ENCODE measurements at places on chromosomes 1 and 21. TPM values are rescaled to one million over a fixed set of nuclear protein-coding genes. Genes with fewer than 3 reads are reported as not detected.

DNA sequence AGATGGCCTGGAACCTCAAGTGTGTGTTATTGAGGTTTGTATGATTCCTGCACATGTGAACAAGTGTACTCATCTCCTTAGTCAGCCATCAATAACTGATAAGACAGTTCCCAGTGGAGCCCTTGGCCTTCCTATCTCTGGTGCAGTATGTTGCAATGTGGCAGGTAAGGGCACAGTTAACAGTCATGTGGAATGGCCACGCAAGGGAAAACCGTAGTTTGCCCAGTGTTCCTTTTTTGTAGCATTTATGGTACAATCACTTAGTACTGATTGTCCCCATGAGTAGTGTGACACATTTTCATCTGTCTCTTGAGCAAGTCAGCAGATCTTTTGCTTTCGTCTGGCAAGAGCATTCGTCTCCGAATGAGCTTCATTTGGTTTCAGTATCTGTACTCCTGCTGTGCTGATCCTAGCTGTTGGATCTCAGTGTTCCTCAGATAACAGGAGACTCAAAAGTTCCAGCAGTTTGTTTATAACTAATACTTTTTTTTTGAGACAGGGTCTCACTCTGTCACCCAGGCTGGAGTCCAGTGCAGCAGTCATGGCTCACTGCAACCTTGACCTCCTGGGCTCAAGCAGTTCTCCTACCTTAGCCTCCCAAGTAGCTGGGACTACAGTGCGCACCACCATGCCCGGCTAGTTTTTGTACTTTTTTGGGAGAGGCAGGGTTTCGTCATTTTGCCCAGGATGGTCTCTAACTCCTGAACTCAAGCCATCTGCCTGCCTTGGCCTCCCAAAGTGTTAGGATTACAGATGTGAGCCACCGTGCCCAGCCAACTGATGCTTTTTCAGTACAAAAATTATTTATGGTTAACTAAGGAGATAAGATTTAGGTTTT is 8.2 kb downstream of the CTPS1 start:
- DNase-seq = no peak

GRCh38 chr1:7922301-7922700 is 18.3 kb downstream of the TNFRSF9 start:
- no peak for DNase-seq

- no peak for DNase-seq
These were observed 61.9 kb upstream of the C1orf21 start for GRCh38 chr1:184324972-184325371.

DNA sequence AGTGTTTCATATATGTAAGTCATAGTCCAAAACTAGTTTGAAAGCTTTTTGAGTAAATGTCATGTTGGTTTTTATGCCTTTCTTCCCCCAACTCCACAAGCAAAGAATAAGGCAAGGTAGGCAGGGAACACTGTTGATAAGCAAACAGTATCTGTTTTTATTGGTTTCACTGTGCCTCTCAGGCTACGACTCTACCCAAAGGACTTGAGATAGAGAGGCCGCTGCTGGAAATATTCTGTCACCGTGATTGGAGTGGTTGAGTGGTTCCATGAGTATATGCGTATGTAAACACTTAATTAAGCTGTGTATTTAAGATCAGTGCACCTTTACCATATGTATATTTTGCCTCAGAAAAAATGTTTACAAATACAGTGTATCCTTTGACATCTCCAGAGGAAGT is 138.1 kb upstream of the KIF26B start:
- DNase-seq = no peak

GRCh38 chr1:41751804-41752513 is 166.8 kb downstream of the HIVEP3 start:
- DNase-seq = no peak

DNA sequence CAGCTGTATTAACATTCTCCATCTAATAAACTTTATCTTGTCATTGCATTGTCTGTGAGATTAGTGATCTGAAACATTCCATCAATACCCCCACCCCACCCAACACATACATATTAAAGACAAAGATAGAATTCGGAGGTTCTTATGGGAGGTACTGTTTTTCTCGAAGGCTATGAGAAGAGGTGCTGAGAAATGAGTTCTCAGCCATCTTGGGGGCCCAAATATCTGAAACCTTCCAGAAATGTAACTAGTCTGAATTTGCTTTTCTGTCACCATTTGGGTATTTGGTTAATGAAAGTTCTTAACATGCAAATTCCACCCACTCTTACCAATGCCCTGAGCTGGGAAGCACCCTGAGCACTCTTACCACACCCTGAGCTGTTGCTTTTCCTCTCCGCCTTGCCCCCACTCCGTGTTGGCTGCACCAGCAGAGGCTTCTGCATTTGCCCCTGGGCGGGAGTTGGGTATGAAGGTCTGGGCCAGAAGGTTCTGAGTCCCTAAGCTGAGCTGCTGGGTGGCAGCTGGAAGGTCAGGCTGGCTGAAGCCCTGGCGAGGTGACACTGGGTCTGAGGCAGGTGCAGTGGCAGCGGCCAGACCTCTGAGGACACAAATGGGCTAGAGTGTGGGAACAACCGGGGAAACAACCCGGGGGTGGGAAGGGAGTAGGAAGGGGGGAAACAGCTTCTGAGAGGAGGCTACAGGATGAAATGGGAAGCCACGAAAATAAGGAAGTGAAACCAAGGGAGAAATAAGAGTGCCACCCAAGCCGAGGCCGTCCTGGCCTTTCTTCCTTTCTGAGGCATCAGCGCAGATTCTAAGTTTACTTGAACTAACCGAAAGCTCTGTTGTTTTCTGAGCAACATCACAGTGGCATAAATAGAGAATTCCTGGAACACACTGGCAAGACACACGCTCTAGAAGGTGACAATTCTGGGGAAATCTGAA is 26.3 kb upstream of the IER5 start:
- DNase-seq = no peak

GRCh38 chr1:201694608-201695335 is 134.2 kb upstream of the IPO9 start:
- no peak for DNase-seq

DNA sequence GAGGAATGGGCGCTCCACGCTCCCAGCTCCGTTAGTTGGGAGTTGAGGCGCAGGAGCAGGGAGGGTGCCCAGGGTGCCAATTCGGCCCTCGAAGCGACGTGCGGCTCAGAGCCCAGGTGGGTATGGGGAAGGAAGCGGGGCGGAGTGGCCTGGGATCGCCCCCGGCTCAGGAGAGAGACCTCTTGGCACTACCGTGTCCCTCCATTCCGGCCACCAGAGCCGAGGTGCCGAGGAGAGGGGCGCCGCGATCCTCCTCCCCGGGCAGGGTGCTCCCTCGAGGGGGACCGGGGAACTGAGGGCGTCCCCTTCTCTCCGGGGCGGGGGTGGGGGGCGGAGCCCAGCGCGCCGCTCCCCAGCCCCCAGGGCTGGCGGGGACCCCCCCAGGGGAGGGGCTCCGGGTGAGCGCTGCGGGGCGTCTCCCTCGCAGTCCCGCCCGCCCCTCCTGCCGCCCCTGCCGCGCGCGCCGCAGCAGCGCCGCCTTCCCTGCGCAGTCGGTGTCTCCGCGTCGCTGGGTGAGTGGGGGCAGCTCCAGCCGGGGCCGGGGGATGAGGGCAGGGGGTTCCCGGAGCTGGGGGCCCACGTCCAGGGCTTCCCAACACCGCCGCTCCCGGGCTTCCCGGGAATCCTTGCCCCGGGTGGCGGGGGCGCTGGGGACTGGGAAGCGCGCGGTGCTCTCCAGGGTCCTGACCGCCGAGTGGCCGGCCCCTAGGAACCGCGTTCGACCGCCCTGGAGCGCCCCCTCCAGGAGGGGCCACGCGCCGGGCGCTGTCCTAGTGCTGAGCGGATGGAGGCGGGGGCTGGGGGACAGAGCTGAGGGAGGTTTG is at the start of gene HPCA:
Gene HPCA (plus strand): TSS at position 488 of the 824 bp plus-strand sequence. CDS start 2,408 bp downstream, outside the sequence.
- DNase-seq = peak; percentile 60

- DNase-seq = no peak
These were observed 216.3 kb downstream of the KCNH1 start for GRCh38 chr1:210917560-210918169.

- DNase-seq = no peak
These were observed 317.7 kb upstream of the ESRRG start for GRCh38 chr1:217040711-217041455.

- no peak for DNase-seq
These were observed 29.8 kb upstream of the RCOR3 start for GRCh38 chr1:211229365-211229759.

GRCh38 chr1:86621286-86621685 is 74.4 kb downstream of the CLCA4 start:
- no peak for DNase-seq

GRCh38 chr1:116374353-116375147 is 1.5 kb downstream of the ATP1A1 start:
- no peak for DNase-seq

GRCh38 chr1:156615946-156616345 is 3.3 kb upstream of the HAPLN2 start:
- no peak for DNase-seq

DNA sequence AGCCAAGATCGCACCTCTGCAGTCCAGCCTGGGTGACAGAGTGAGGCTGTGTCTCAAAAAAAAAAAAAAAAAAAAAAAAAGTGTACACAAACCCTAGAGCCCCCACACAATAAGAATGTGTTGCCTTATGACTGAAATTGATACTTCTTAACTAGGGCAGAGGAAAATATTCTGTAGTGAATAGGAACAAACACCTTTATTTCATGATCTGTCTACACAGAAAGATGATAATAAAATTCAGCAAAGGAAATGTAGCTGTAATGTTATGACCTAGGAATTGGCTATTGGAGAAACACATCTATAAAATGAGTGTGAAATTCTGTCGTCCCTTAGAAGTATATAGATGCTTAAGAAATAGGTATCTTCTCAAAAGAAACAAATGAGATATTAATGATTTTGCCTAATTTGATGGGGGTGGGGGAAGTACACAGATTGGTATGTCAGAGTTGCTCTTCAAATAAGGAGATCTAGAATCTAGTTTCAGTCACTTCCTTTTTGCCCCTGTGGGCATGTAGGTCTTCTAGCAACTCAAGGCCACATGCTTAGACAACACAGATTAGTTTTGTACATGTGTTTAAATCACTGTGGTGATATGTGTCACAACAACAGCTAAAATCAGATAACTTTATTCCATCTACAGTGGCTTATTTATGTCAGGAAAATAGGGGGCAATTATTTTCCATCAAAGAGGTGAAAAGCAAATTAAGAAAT is 10.7 kb upstream of the GPR25 start:
- DNase-seq = no peak

The TNFRSF18 gene
- 4.2 TPM for total RNA-seq

The QSOX1 gene
- total RNA-seq = 9.1 TPM

The AZIN2 gene
- 1.7 TPM for total RNA-seq
